Activated CD4-positive, alpha-beta T cell treated with anti-CD3 and anti-CD28 coated beads for 4 hours (primary cell): ENCODE measurements at places on chromosomes 1 and 21.
A peak's percentile ranks its signal among the peaks of the same experiment; 100 is the strongest.

- no peak for DNase-seq
These were observed 67.8 kb downstream of the PRRX1 start for GRCh38 chr1:170731566-170732251.

GRCh38 chr1:14103878-14104430 is 404.0 kb downstream of the PRDM2 start:
- DNase-seq: no peak

DNA sequence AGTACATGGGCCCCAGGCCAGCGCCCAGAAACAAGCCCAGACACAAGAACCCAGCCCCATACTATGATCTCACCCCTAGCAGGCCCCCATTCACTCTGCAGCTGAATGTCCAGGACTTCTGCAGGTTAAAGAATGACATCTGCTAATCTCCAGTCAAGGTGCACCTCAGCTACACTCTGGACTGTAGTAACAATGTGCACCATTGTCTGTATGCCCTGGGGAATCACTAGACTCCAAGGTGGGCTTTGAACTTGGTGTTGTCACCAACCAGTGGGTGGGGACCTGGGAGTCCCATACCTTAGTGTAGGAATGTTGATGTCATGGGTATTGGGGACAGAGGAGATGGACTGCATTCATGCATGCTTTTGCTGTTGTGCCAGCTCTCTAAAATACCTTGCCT is 10.3 kb downstream of the KCNE1 start:
- no peak for DNase-seq

DNA sequence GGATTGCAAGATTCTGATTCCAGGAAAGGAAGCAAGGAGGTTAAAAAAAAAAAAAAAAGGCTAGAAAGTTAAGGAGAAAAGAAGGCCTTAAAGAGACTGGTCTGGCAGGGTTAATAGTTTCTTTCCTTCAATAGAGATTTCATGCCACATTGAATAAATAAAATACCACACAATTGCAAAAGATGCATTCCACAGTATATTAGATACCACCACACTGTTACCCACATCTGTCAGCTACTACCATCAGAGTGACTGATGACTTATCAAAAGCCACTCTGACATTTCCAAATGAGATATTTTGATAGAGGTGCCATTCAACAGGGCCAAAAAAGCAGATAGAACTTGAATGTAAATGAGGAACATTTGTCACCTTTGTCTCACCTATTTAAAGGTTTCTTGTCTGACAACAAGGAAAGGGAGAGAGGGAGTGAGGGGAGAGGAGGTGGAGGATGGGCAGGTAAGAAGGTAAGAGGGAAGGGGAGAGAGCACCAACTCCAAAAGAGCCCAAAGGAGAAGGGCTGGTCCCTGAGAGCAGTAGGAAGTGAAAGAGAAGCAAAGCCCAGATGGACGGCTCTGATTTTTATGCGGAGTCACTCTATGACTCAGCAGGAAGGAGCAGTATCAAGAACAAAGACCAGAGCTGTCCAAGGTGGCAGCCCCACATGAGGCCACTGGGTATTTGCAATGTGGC is 38.3 kb downstream of the LRRN2 start:
- DNase-seq: no peak

- no peak for DNase-seq
These were observed 66.7 kb downstream of the KCNJ6 start for GRCh38 chr21:37849506-37850102.

DNA sequence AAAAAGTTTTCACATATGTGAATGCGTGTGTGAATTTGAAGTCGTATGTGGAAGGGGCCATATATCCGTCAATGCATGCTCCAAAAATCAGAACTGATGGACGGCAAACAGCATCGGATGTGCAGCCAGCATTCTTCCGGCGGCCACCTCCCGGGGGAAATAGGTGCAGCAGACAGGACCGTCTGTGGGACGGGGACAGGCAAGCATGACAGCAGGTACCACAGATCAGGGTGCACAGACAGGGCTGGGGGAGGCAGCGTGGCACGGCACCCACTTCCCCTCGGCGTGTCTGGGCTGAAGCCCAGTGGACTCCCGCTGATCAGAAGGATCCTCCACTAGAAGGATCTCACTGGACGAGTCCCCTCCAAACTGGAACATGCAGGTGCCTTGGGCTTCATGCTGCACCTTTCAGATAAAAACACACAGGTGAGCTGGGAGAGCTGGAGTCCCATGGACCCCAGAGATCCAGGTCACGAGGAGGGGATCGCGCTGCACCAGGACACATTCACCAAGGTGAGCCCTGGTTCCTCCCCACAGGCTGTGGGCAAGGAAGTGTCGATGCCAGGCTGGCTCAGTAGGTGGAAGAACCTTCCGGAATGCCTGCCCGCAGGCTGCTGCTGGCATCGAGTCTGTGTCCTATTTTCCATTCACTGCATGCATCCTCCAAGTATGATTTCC is 25.3 kb downstream of the PDE9A start:
- DNase-seq: no peak

DNA sequence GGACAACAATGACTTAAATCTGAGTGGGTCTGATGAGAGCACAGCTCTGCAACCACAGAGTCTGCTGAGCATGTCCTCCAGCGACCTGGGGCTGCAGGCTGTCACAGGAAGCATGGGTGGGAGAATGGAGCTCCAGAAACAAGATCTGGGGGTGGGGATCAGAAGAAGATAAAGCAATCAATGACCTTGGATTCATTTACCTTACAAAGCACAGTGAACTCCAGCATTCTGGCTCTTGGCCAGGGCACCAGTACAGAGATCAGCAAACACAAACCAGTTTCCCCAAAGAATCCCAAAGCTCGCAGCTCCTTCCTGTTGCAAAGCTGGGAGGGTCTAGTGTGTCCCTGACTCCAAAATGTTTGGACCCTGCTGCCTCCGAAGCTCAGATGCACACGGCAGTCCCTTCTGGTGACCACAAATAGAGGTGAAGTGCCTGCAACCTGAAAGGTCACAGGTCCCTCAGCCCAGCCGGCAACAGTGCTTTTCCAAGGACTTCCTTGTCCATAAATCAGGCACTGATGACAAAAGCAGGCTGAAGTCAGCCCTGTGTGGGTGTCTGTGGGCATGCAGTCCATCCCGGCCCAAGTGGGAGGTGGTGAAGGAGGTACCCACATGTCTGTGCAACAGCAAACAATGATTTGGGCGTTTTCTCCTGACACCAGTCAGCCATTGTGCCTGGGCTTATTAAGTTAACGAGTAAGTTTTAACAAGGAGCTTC is 76.1 kb downstream of the SH3BGR start:
- no peak for DNase-seq

DNA sequence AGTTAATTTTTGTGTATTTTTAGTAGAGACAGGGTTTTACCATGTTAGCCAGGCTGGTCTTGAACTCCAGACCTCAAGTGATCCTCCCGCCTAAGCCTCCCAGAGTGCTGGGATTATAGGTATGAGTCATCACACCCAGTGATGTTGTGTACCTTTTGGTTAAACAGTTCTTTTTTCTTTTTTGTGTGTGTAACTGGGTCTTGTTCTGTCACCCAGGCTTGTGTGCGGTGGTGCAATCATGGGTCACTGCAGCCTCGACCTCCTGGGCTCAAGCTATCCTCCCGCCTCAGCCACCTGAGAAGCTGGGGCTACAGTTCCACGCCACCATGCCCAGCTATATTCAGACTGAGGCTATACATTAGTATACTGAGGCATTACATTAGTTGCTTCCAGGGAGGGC is 37.8 kb downstream of the GABPB2 start:
- DNase-seq: no peak

GRCh38 chr1:222928212-222928611 is 113.4 kb downstream of the DISP1 start:
- no peak for DNase-seq

DNA sequence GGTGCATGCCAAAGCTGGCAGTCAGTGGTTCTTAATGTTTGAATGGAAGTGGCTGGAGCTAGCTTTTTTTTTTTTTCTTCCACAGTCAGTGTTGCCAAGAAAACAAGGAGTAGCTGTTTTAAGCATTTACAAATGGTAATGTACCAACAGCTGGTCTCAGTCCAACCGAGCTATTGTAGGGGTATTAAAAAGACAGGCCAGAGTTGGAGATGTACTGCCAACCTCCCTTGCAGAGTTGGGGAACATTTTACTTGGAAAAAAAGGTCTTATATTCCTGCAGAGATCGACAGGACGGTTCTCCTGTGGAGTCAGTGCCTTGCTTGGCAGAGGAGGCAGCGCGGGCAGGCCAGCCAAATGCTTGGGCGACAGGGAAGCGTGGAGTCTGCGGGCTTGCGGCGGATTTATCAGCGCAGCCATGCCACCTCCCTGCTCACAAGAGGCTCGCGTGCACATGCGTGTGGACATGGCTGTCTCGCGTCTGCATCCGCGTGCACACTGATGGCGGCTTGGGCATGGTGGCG is 338.1 kb downstream of the RPS6KC1 start:
- DNase-seq: no peak

GRCh38 chr1:153818876-153819275 is 43.7 kb downstream of the SLC27A3 start:
- DNase-seq: no peak

DNA sequence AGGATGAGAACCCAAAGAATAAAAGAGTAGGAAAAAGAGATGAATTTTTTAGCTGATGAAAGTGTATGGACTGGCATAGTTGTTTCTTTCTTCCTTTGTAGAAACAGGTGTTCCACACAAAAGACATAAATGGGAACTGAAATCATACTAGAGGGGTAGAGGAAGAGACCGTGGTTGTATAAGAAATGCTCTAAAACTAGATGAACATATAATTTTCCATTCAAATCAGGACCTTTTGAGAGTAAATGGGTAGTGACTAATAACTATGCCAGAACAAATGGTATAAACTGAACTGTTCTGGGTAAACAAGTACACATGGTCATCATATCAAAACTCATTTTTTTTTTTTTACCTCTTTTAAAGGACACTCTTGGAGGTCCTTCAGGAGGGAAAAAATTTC is 344.2 kb downstream of the VAV3 start:
- no peak for DNase-seq

- no peak for DNase-seq
These were observed 24.9 kb upstream of the KIRREL1 start for GRCh38 chr1:157968508-157968907.

DNA sequence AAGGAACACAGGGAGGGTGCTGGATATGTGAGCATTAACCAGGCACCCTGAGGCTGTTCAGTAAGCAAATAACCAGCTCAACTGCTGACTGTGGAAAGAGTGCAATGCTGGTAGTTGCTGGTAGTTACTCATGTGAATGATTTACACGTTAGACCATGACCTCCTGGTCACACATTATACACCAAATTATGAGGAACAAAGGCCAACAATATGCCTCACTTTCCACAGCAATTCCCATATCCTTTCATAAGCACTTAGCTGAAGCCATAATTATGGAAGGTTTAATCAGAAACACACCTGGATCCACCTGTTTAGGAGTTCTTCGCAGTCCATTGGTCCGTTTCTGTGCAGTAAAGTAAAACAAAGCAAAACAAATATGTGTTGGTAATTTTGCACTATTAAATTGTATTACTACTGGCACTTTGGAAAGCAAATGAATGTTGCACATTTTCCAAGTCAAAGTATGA is 281.8 kb downstream of the VAV3 start:
- DNase-seq: no peak

DNA sequence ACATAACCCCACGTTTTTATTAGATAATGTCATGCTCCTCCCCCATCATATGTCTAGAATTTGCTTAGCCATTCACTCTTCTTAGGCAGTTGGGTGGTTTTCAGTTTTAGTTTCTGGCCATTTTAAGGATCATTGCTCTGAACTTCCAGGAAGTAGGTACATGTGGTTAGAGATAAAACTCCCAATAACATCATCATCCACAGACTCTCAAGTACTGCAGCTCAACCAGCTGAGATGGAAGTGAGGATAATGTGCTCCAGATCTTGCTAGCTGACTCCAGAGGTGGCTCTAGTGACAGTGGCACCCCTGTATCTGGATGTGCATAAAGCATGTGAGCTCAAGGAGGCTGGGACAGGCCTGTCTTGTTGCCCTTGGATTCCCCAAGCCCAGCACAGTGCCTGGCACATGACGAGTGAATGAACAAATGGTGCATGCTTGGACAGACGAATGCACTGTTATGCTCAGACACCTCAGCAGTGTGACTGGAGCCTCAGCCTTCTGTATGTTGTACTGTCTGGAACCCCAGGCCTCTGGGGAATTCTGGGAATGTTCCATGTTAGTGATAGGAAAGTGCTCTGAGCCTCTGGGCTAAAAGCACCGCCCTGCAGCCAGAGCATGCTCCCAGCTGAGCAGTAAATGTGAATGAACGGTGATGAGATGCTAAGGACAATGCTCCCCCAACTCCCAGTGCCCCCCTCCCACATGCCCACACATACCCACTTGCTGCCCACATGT is 16.4 kb upstream of the KCNN3 start:
- DNase-seq: no peak

DNA sequence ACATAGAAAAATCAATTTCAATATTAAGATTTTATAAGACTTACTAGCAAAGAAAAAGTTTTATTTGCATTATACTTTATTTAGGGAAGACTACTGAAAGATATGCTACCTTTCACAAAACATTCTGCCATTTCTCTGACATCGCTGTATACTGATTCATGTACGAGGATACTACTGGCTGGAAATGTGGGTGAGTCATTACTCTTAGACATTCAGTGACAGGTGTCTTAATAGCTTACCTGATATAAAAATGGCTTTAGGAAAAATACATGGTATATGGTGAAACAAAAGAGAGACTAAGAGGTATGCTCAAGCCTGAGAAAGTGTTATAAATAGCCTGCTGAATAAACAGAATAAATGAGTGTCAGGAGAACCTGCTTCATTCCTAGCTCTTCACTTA is 73.0 kb upstream of the EXO1 start:
- DNase-seq: no peak

- no peak for DNase-seq
These were observed 344.9 kb downstream of the ZNF326 start for GRCh38 chr1:90339811-90340210.

- no peak for DNase-seq
These were observed 241.8 kb upstream of the MAP1LC3C start for GRCh38 chr1:242240691-242241090.

DNA sequence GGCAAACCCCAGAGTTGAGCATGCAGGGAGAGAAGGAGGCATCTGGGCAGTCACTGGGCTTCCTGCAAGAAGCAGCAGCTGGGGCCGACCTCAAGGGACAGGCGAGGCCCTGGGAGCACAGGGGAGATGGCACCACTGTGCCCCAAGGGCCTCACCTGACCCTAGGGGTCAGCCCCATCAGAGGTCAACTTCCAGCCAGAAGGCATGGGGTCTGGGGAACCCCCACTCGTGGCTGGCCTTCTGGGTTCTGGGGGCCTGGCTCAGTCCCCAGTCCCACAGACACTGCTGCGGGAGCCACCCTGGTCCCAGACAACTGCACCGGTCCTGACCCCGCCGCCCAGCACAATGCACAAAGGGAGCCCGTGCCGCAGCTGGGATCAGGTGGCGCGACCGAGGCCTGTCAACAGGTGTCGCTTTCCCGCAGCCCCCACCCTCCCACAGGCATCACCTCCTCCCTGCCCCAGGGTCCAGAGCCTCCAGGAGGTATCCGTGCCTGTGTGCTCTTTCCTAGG is 6.2 kb downstream of the WNT9A start:
- DNase-seq: peak; percentile 1

GRCh38 chr1:170803711-170804110 is 131.6 kb upstream of the MROH9 start:
- DNase-seq: no peak
